ENCODE measurements at places on chromosomes 6 and 20. TPM values are rescaled to one million over a fixed set of nuclear protein-coding genes. Genes with fewer than 3 reads are reported as not detected.

DNA sequence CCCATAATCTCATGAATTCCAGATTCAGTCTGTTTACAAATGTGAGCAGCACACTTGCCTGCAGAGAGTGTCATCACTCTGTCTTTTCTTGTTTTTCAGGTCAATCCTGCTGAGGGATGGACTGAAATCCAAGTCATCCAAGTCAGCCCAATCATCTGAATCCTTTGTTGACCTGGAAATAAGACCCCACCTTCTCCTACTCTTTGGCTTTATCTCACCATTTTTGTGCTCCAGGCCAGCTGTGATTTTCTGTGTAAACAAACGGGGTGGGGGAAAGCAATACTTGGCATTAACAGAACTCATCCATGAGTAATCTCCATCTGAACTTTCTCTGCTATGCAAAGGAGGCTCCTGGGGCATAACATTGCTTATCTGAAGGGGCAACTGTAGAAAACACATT lies 16.9 kb upstream of the GSTA4 start:
- no peak for DNase-seq

DNA sequence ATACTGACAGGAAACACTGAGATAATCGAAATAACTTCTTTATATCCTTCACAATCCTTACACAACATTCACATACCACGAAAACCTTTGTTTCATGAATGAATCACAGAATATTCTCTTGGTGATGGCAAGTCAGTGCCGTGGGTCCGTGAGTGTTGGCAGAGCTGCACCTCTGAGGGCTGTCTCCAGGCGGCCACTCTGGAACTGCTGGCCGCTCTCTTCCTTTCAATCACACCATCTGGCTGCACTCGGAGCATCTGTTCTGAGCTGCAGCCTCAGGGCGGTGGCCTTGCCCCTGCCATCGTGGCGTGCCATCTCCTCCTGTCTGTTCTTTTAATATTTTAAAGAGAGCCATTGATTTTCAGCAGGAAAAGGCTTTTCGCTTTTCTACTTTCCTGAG lies 129.4 kb upstream of the AFDN start:
- no peak for DNase-seq

DNA sequence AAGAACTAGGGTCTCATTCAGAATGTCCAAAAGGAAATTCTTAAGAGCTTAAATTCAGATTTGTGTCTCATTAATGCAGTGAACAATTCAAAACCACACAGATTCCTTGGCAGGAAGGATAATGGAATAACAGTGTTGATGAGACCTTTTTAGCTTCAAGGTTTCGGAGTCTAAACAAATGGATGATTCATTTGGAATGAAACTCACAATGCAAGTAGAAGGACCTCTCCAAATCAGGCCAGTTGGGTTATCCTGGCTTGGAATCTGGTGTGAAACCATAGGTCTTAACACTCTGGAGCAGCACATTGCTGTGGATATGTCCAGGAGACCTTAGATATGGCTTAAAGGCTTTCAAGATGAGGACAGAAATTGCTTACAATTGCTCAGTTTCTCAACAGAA lies 44.9 kb downstream of the KCTD20 start:
- no peak for DNase-seq

DNA sequence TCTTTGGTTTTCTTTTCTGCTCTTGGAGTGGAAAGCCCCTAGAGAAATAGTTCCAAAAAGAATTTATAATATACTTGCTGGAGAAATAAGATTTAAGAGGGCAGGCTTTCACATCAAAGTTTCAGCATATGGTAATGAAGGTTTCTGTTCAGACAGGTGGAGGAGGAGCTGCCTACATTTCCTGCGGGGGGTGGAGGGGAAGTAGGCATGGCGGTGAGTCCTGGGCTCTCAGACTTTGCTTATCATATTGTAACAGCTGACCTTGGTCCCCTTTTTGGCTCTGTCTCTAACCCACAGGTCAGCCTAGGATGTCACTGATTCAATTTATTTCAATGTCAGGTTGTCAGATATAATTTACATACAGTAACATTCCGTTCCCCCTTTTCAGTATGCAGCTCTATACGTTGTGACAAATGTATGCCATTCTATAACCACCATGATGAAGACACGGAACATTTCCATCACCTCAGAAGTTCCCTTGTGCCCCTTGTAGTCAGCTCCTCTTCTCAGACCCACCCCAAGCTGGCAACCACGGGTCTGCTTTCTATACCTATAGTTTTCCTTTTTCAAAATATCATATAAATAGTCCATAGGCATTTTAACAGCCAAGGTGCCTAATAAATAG lies 77.6 kb upstream of the GGTLC1 start:
- DNase-seq: no peak

DNA sequence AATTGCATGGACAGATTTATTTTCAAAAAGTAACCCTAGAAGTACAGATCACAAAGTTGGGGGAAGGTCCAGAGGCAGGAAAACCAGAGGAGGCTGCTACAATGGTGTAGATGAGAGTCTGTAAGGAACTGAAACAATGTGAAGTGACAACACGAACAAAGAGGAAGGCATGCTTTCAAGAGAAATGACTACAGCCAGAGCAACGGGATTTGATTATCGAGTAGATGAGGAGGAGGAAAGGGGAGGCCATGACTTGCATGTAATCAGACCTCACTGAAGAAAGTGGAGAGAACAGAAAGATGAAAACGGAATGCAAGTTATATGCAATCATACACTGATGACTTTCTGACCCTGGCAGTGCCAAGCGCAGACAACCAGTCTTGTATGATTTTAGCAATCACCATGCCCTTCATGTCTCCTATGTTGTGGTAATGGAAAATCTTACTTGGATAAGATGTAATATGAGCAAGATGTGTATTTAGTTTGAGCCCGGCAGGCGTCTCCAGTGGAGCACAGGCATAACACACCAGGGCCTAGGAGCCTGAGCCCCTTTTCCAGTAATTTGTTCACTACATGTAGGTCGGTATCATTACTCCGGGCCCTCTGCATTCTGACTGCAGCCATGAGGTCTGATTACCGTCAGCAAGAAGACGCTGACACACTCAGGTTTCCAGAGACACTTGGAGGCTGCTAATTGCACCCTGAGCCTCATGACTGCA lies 34.0 kb upstream of the FAM83C start:
- no peak for DNase-seq

DNA sequence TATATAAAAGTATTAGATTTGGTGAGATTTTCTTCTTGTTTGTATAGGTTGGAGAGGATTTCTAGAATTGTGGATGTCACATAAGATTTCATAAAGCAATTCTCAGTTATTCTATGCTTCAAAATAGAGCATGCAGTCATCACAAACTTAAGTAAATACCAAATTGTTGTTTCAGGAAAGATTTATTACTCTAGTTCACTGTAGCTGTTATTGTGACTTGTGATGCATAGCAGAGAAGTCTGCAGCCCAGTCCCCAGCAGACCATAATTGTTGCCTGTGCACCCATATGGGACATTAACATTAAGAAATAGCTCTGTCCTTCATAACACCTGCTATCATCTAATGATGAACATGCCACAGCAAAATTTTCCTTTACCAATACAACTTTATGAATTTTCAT lies 228.0 kb upstream of the FAM83B start:
- no peak for DNase-seq

DNA sequence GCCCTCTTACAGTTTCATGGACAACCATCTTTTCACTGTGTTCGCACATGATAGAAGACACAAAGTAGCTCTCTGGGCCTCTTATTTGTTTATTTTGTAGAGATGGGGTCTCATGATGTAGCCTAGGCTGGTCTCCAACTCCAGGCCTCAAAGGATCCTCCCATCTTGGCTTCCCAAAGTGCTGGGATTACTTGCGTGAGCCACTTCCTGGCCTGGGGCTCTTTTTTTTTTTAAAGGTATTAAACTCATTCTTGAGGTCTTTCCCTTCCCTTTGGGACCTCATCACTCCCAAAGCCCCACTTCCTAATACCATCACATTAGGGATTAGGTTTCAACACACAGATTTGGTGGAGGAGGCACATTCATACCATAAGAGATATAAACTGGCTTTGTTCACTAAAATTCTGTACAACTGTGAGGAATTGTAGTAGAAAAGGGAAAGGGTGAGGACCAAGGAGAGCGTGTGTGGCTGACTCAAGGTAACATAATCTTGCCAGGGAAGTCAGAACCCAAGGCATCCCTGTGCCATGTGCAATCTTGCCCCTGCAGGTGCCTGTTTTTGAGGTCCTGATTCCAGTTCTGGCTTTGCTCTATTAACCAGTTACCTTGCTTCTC lies 45.5 kb downstream of the EIF2S2 start:
- no peak for DNase-seq

GRCh38 chr20:32329817-32330554 lies 28.1 kb upstream of the ASXL1 start:
- DNase-seq: no peak

GRCh38 chr20:63176034-63176426 lies 39.9 kb downstream of the YTHDF1 start:
- no peak for DNase-seq

- no peak for DNase-seq
Measured at GRCh38 chr6:1482381-1483166, 93.2 kb downstream of the FOXF2 start.

DNA sequence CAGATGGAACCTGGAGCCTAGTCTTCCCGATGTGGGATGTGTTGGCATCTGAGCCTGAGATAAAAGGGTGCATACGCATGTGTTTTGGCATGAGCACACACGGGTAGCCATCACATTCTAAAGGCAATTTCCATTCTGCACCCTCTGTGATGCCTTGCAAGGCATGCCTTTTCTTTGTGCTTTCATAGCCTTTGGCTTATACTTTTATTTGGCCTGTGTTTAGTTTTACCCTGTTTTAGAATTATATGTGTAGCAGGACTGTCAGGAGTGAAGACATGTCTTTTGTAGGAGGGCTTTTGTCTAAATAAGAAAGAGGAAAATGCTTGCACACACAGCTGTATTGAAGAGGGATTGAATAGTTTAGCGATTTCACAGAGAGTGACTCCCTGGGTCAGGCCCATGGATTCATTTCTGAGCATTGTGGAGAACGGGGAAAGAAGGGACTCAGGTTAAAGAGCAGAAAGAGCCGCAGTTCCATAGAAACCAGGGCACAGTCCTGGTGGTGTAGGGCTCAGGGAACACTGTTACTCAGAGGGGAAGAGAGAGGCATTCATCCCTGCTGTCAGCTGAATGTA lies 530.2 kb downstream of the DHX35 start:
- no peak for DNase-seq

GRCh38 chr20:46040902-46041535 lies 12.0 kb downstream of the SLC12A5 start:
- no peak for DNase-seq

GRCh38 chr6:132289756-132290155 lies 111.5 kb downstream of the MOXD1 start:
- DNase-seq: no peak

DNA sequence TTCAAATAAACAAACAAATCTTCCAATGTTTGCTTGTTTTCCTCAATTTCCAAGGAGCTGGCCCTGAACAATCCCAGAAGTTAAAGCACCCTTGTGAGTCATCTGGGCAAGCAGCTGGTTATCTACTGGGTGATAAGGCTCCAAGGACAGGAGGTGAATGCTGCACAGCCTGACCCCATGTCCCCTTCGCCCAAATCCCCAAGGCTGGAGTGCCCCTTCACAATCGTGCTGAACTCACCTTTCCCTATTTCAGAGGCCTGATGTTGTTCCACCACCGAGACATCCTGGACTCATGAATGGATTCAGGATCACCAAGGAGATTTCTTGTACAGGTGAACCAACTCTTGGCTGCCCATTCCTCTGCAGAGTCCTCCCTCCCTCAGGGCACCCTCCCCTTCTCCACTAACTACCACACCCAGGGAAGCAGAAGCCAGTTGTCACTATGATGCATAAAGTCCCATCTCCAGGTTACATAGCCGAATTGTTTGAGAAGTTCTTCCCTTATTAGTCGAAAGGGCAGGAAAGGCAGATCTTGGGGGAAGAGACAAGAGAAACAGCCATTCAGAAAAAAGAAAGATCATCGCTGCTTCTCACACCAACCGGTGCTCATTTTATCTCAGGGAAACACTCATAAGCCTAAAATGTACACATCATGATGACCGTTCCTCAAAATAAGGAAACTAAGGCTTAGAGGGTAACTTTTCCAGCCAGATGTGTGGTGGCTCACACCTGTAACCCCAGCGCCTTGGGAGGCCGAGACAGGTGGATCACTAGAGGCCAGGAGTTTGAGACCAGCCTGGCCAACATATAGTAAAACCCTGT lies 138.8 kb upstream of the RREB1 start:
- no peak for DNase-seq

- no peak for DNase-seq
Measured at GRCh38 chr20:399182-399707, 8.9 kb upstream of the RBCK1 start.

- DNase-seq: no peak
Measured at GRCh38 chr6:16504609-16505008, 256.7 kb downstream of the ATXN1 start.

DNA sequence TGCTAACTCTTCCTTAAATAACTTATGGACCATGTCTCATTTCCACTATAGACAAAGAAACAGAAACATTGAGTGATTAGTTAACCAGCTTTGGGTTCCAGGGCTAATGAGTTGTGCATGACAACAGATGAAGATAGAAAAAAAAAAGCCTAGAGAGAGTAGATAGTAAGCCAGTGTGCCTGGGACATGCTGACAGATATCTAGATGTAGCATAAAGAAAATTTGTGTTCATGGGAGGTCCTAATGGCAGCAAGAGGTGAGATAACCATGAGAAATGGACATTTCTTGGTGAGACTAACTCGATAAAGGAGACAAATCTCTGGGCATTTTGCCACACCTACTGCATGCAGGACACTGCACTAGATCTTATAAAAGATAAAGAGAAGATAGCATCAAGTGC lies 2.8 kb upstream of the BTN3A3 start:
- DNase-seq: no peak

DNA sequence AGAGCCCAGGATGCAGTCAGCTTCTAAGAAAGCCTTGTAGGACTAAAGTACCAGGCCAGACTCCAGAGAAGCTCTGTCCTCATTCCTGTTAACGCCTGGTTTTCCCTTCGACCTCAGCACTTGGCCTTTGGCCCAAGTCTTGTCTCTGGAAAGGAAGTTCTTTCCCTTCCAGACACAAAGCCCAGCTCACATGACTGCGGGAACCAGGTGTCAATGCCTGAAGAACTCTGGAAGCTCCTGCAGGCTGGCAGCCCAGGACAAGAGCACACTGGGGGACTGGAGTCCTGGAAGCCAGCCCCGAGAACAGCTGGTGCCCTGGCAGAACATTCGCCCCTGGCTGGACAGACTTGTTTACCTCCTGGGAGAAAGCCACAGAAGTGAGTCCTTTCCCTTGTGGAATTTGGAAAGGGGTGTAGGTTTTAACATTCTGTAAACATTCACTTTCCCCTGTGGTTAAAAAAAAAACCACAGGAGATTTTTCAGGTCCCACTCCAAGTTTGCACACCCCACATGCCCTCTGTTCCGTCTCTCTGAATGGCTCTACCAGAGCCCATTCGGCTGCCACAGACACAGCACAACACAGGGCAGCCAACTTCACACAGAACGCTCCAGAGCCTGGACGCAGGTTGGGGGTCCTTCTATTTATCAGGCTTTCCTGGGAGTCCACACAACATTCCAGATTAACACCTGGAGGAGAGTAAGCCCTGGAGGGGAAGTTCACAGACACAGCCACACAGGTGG lies 18.1 kb downstream of the ACSS1 start:
- peak; percentile 85 for DNase-seq

- DNase-seq: no peak
Measured at GRCh38 chr6:135710042-135710441, 141.5 kb upstream of the PDE7B start.

The CRIP3 gene
- total RNA-seq: 0.95 TPM

The RRP36 gene
- 35.3 TPM for total RNA-seq

The MYLK4 gene
- total RNA-seq: 0.56 TPM

The MYH7B gene
- 0.56 TPM for total RNA-seq

The KATNA1 gene
- 13.3 TPM for total RNA-seq

The ALDH5A1 gene
- 13.8 TPM for total RNA-seq

Measured in lower lobe of right lung (tissue), 2 donors.